NAMALWA (cell line): ENCODE measurements at places on chromosomes 16 and 17.

DNA sequence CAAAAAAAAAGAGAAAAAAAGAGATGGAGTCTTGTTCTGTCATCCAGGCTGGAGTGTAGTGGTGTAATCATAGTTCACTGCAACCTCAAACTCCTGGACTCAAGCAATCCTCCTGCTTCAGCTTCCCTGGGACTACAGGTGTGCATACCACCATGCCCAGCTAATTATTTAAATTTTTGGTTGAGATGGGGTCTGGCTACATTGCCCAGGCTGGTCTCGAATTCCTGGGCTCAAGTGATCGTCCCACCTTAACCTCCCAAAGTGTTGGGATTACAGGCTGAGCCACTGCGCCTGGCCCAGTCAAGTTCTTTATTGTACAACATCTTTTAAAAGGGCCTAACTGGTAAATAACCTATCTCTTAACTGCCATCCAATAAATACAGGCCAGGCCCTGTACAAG, 6.1 kb upstream of the RANGRF start:
- no peak for DNase-seq

- no peak for DNase-seq
Observed at GRCh38 chr16:61797961-61798507, 238.2 kb downstream of the CDH8 start.

DNA sequence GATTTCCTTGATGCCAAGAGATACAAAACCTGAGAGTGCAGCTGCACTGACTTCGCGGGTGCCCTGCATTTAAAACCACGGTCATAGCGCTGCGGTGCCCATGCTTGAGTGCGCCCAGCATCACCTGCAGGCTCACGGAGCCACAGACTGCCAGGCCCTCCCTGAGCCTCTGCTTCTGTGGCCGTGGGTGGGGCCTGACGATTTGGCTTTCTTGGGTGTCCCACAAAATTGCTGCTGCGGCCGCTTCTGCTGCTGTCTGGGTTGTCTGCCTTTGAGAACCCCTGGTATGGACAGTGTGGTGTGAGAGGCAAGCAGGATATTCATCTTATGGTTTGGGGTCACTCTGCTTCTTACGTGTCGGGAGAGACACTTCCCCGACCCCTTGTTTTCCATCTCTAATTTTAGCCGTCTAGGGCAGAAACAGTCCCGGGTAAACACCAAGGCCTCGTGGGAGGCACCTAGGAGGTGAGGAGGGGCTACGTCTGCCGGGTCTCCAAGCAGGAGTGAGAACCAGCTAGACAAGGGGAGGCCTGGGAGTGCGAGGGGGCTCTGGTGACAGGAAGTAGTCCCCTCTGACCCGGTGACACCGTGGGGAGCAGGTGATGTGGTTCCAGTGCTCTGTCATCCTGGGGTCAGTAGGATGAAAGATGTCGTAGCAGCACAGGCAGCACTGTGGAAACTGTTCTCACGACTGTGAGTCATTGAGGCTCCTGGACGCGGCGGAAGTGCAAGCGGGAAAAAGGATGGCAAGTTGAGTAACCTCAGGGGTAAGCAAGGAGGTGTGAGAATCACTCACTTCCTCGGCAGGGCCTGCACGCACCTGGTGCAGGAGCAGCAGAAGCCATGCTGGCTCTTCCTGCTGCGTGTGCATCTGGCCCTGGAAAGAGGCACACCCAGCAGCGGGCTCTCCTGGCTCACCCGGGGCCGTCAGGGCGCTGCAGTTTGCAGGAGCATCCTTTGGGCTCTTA, 176.3 kb downstream of the RPTOR start:
- DNase-seq: no peak

DNA sequence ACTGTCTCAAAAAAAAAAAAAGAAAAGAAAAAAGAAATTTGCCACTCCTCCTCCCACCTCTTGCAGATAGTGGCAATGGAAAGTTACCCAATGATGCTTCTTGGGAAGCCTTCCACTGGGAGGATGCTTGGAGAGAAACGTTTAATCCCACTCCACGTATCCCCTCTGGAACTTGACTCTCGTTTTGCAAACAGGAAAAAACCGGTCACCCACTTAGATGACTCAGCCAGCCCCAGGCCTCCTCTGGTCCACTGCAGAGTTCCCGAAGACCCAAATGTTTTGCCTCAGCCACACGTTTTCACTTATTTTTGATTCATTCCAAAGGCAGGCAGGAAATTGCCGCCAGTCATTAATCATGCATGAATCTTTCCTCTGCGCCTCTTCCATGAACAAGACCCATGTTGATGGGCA, 9.3 kb upstream of the TNFRSF17 start:
- no peak for DNase-seq

GRCh38 chr16:84741340-84741830, 41.6 kb downstream of the USP10 start:
- DNase-seq: no peak

DNA sequence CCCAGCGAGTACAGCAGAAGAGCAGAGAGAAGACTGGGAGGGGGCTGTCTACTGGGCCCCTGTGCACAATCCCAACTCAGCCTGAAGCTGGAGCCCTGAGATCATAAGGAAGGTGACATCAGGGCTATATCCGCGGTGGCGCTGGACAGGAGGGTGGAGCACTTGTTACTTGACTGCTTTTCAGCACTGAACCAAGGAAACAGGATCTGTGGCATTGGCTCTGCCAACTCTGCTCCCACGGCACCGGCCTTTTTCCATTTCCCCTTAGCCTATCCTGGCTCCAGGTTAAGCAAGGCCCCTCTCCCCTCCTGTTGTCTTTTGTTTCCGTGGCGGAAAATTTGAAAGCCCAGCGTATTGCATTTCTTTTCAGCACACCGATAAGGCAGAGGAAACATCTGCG, 125.0 kb upstream of the IRX3 start:
- DNase-seq: no peak

- DNase-seq: no peak
Observed at GRCh38 chr17:46027976-46028325, 28.9 kb downstream of the STH start.
